Stimulated activated CD4-positive, alpha-beta T cell treated with anti-CD3 and anti-CD28 coated beads, Interleukin-2, amount 100 ng/mL, for 24 hours (primary cell): ENCODE measurements at places on chromosomes 2 and 18.

- no peak for DNase-seq
Measured at GRCh38 chr2:19706332-19706731, 195.5 kb downstream of the TTC32 start.

DNA sequence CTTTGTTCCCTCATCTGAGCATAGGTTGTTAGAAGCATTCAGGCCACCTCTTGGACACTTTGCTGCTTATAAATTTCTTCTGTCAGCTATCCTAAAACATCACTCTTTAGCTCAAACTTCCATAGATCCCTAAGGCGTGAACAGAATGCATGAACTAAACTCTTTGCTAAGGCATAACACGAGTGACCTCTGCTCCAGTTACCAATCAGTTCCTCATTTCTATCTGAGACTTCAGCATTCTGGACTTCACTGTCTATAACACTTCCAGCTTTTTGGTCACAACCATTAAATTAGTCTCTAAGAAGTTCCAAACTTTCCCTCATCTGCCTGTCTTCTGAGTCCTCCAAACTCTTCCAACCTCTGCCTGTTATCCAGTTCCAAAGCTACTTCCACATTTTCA lies 8.3 kb upstream of the VWA3B start:
- no peak for DNase-seq

- DNase-seq, result no peak
Measured at GRCh38 chr18:38496222-38496793, 930.7 kb upstream of the CELF4 start.

DNA sequence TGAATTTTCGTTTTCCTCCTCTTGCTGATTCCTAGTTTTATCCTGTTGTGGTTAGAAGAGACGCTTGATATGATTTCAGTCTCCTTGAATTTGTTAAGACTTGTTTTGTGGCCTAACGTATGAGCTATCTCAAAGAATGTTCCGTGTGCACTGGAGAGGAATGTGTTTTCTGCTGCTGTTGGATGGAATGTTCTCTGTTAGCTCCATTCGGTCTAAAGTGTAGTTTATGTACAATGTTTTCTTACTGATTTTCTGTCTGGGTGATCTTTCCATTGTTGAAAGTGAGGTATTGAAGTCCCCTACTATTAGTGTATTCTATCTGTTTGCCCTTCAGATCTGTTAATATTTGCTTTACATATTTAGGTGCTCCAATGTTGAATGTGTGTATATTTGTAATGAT lies 25.9 kb downstream of the COLEC11 start:
- DNase-seq, result no peak

DNA sequence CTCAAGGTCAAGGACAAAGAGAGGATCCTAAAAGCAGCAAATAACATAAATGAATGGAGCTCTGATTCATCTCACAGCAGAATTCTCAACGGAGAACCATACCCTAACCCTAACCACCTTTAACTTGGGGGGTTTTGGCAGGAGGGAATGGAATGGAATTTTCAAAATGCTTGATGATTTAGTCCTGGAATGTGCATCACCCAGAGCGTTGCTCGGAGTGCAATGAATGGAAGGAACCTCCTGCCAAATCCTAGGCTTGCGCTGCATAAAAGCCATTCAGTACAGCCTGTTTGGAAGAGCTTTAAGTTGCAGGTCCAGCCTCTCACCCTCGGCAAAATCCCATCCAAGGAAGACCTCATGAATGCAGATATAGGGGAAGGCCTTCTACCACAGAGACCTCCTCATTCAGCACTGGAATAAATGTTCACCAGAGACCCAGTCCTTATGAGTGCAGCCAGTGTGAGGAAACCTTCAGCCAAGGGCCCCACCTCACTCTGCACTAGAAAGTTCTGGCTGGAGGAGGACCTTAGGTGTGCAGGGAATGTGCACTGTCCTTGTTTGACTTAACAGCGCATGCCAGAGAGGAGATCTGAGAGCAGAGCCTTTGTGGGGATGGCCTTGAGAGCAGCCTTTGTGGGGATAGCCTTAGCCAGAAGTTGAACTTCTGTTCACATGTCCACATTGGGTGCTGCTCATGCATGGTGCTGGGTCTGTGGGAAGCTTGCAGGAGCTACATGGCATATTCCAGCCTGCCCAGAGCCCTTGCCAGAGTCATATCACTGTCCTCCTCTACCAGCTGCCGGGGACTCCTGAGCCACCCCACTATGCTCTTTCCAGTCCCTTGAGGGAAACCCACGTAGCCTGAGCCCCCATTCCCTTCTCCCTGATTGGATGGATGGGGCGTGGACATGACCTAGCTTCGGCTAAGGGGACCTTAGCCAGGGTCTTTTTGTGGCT lies 30.5 kb downstream of the ASB1 start:
- DNase-seq, result no peak

DNA sequence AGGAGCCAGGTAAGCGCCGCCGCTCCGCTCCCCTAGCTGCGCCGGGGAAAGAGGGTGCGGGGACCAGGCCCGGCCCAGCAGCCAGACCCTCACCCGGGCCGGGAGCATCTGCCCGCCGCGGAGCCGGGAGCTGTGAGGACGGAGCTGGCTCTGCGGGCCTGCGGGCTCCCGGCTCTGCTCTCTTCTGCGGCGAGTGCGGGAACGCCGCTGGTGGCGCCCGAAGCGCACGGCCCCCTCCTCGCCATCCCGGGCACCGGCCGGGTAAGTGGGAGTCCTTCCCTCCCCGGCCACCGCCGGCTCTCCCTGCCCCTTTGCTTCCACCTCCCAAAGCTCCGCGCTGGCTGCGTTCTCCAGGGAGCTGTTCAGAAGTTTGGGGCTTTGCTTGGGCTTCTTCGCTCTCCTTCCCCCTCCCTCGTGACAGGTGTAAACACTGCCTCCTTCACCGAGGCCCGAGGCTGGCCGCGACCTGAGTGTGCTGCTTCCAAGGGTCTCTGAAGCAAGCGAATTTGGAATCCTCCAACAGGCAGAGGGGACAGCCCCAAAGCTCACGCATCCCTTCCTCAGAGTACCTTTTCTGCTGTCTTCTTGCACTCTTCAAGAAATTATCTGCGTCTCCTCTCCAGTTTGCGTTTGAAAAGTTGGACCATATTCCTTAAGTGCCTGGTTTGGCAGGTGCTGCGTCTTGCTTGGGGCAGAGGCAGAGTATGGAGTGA lies 632 bp downstream of the AFTPH start:
- peak; percentile 48 for DNase-seq

DNA sequence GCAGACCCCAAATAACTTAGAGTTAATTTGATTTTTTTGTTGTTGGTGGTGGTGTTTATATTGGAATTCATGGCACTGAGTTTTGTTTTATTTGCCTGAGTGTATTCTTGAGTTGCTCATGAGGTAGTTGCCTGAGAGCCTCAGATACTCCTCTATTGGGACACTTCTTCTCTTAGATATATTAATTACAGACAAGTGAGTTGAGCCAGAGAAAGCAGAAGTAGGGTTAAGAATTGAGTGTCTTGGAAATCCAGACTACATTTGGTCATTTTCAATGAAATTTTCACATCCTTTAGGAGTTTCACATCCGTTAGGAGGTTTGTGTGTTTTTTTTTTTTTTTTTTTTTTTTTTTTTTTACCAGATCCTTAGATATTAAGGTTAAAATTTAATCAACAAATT lies 29.0 kb downstream of the FMNL2 start:
- DNase-seq, result no peak

DNA sequence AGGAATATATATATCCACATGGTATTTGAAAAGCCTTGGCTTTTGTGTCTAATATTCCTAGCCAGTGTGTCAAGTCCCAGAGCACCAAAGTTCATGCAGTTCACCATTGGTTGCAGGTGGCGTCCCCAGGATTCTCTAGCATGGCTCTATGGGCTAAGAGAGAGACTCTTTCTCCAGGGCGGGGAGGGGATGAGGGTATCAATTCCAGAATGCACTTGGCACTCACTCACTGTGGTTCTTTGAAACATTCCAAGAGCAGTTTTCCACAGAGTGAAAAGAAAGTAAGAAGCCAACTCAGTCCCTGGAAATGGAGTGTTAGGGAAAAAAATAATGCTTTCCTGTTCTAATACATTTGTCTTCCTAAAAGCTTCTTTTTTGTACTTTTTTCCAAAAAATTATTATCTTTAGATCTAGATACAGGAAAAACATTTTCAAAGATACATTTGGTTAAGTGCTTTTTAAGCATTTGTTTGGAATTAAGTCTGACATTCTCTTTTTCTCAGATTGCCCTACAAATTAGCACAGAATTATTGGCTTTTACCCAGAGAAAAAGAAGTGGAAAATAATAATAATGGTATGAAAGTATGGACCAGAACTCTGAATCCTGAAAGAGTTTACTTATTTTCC lies 239.9 kb downstream of the PAX3 start:
- no peak for DNase-seq

DNA sequence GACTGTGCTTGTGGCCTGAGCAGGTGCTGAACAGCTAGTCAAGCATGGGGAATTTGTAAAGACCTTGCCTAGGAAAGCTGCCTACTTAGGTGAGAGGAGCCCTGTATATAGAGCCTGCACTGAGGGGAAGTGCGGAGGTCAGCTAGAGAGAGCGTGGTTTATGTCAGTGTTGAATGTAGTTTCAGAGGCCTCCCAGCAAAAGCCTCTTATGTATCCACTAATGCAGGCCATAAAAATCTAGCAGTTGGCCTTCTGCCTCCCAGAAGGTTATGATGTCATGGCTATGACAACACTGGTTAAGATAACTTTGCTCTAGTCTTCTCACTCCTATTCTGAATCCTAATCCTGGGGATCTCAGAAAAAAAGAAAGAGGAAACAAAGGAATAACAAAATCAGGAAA lies 88.9 kb downstream of the ASXL3 start:
- no peak for DNase-seq

DNA sequence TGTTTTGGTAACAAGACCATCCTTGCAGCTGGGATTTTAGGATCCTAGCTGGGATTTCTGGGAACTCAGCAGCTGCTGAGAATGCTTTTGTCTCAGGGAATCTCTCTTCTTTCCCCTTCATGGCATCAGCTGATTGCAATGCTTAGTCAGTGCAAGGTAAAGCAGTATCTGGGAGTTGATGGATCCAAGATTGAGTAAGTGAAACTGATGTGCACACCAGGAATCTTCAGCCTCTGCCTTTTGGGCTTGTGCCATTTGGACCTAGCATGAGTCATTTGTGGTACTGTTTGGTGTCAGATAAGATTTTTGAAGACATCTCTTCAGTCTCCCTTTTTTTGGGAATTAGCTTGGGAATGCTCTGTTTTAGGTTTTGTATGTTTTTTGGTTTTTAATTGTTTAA lies 363.3 kb upstream of the TFPI start:
- no peak for DNase-seq

GRCh38 chr18:22296304-22296703 lies 121.4 kb downstream of the CTAGE1 start:
- no peak for DNase-seq

DNA sequence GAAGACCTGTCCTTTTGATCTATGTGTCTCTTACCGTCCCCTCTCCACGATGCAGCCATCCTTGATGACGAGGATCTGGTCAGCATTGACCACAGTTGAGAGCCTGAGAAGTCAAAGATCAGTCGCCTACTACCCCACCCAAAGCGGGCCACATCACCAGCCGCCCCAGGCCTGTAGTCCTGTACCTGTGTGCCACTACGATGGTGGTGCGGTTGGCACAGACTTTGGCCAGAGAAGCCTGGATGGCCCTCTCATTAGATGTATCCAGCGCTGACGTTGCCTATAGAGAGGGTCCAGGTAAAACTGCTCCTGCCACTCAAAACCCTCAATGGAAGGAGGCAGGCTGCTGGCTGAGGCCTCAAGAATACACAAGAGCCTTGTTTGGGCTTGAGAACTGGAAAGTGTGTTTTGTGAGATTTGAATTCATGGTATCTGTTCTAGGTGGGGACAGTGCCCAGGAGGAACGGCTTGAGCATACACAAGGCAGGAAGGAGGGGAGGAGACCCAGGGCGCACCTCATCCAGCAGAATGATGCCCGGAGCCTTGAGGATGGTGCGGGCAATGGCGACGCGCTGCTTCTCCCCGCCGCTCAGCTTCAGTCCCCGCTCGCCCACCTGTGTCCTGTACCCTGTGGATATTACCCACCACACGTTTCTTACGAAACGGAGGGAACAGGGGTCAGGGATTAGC lies 3.8 kb downstream of the ZFAND2B start:
- DNase-seq, result no peak

DNA sequence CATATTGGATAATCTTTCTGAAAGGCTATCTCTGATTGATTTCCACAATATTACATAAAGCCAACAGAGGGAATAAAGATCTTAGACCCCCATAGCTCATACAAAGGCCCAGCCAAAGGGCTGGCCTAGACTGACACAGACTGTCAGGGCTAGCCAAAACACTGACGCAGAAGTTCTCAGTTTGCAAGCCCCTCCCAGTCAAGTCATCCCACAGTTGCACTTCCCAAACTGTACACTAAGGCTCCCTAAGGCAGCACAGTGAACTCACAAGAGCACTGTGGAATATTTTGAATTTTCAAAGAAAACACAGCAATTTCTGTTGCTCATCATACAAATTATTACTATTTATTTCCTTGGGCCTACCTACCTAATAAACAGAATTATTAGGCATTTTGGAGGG lies 244.9 kb downstream of the SP3 start:
- no peak for DNase-seq

DNA sequence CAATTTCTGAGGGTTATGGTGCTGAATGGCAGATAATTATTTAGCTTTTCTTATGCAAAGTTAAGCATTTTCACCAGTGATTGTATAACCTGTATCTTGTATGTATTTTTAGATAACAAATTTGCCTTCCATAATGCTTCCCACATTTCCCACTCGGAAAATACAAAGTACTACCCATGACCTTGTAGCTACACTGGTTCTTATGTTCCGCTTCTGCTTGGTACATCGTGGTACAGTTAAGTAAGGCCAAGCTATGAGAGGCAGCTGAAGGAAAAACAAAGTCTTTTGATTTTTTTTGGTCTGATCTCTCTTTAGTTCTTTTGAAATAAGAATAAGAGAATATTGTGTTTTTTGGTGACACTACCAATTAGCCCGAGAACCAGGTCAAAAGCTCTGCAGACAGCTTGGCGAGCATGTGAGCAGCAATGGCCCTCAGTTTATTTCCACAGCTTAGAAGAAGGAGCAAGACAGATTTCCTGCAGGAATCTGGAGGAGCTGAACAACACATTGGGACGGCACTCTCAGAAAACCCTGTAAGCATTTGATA lies 26.8 kb downstream of the SH3YL1 start:
- no peak for DNase-seq

DNA sequence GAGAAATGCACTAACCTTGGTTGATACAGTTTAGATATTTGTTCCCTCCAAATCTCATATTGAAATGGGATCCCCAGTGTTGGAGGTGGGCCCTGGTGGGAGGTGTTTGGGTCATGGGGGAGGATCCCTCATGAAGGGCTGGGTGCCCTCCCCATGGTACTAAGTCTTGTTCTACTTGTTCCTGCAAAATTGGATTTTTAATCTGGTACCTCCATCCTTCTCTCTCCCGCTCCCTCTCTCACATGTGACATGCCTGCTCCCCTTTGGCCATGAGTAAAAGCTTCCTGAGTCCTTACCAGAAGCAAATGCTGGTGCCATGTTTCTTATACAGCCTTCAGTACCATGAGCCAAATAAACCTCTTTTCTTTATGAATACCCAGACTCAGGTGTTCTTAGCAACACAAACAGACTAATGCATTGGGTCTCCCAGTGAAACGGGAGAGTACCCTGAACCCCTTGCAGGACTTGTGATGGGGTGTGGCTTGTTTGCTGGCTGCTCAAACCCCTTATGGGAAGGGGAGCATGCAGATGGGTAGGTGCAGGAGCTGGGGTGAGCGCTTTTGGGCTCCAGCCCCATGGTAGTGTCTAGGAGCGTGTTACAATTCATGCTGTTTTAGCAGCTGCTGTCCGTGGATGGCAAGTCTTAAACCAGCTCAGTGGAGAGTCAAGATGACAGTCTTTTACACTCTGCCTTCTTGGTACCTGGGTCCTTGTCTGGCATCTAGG lies 27.2 kb downstream of the FAHD2B start:
- no peak for DNase-seq

GRCh38 chr2:72291059-72291458 lies 143.4 kb upstream of the CYP26B1 start:
- DNase-seq, result no peak

- no peak for DNase-seq
Measured at GRCh38 chr2:141329964-141330363, 800.9 kb downstream of the LRP1B start.
